ENCODE measurements at places on chromosomes 13 and 19. TPM values are rescaled to one million over a fixed set of nuclear protein-coding genes. Genes with fewer than 3 reads are reported as not detected.
A peak's percentile ranks its signal among the peaks of the same experiment; 100 is the strongest.

GRCh38 chr19:8452446-8453123 lies 7.8 kb downstream of the HNRNPM start:
- DNase-seq = no peak

DNA sequence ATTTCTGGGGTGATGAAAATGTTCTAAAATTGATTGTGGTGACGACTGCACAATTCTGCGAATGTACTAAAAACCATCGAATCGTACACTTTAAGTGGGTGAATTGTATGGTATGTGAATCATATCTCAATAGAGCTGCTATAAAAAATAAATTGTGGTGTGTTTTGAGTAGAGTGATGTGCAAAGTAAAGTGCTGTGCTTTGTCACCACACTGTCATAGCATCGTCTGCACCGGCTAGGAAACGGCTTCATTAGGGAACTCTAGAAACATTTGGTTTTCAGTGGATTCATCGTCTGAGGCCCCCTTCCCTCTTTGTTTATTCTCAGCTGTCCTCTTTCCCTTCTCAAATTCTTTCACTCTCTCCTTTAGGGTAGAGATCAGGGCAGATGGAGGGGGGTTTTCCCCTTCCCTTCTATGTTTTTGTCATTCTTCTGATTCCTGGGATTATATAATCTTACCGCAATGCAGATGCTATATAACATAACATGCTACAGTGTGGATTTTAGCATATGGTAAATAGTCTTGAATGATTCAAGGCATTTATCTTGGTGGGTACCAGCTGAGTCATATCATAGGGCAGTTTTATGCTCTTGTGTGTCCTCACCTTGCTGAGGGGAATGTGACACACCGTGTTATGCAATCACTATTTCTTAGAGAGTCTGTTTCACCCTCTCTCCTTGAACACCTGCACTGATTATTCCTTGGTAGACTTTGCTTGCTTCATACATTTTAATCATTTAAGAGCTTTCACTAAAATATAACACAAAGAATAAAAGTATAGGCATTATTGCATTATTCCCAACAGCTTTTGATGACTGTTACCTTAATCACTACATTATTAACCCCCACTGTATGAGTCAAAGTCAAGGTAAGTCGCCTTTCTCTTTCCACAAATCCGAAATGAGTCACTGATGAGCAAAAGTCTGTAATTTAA lies 239.4 kb downstream of the DCLK1 start:
- no peak for DNase-seq

- DNase-seq = peak; percentile 86
Measured at GRCh38 chr19:7294558-7295212, 471 bp upstream of the INSR start.

DNA sequence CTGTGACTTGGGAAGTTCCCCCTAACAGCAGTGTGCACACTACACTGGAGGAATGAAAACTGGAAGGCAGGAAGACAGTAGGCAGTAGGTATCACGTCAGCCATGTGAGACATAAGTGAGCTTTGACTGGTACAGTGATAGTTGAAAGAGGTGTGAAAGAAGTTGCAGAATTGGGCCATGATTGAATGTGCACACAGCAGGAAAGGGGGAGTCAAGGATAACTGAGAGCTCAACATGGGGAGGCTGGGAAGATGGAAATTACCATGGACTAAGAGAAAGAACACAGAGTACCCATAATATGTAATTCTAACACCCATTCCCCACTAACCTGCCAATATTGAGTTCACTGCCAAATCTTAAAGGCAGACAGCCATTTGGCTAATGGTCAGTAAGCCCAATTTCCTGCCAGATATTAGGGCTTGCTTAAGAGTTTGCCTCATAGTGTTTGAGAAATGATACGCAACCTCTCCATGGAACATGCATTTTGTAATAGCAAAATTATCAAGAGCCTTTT lies 321.7 kb downstream of the DCT start:
- DNase-seq = no peak

- DNase-seq = no peak
Measured at GRCh38 chr13:46715363-46715762, 81.6 kb downstream of the ESD start.

DNA sequence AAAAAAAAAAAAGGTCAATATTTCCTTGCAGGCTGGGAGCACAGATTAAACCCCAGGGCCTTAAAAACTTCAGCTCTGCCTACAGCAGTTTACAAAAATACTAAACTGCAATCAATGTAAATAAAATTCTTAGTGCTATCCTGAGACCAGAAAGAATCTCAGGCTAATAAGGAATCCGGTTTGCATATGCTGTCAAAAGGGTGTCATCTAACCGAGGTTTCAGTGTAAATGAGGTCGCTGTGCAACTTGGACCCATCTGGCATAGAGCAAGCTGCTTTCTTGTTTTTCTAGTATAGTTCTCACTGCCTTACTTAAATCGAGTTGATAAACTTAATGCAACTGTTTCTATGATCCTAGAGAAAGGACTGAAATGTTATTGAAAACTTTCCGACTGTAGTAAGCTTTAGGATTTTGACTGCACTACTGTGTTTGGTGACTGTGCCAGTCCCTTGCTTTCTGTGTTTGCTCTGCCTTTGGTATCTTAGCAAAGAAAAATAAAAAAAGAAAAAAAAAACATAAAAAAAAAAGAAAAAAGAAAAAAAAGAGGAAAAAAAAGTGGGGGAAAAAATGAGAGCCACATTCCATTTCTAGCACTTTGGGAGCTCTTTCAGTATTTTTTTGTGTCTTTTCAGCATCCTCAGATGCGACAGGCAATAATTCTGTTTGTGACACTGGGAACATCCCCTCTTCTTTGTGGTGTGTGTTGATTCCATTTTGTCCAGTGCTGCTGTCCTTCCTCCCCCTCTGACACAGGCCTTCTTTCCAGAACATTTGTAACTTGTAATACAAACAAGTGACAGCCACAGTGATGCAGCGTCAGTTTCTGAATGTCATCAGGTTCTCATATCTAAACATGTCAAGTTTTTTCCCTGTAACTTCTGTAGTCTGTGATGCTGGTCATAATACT lies 340.5 kb downstream of the ZNF536 start:
- peak; percentile 26 for DNase-seq

AKAP11 gene
- 30.6 TPM for total RNA-seq

MYO9B gene
- 35.6 TPM for total RNA-seq

TEAD2 gene
- total RNA-seq = 39.9 TPM

TNFSF9 gene
- not detected for total RNA-seq

NDFIP2 gene
- 26.9 TPM for total RNA-seq
